ENCODE measurements at places on chromosomes 12 and 14. TPM values are rescaled to one million over a fixed set of nuclear protein-coding genes. Genes with fewer than 3 reads are reported as not detected.

- no peak for DNase-seq
Observed at GRCh38 chr12:72089678-72090077, 151.0 kb downstream of the TPH2 start.

- DNase-seq: peak; percentile 30
Observed at GRCh38 chr12:116708826-116709756, 28.8 kb downstream of the SPRING1 start.

- DNase-seq: no peak
Observed at GRCh38 chr12:67006610-67007009, 262.5 kb upstream of the CAND1 start.

- DNase-seq: no peak
Observed at GRCh38 chr12:103848917-103849491, 8.0 kb upstream of the NT5DC3 start.

GRCh38 chr12:93912086-93912733, 235.0 kb downstream of the CRADD start:
- no peak for DNase-seq

GRCh38 chr14:42642787-42643186, 1036.1 kb downstream of the LRFN5 start:
- DNase-seq: no peak

- no peak for DNase-seq
Observed at GRCh38 chr12:59119676-59120075, 199.4 kb upstream of the LRIG3 start.

GRCh38 chr14:98908050-98908449, 363.9 kb downstream of the BCL11B start:
- DNase-seq: no peak

- no peak for DNase-seq
Observed at GRCh38 chr14:67442139-67442906, 30.4 kb upstream of the PLEK2 start.

DNA sequence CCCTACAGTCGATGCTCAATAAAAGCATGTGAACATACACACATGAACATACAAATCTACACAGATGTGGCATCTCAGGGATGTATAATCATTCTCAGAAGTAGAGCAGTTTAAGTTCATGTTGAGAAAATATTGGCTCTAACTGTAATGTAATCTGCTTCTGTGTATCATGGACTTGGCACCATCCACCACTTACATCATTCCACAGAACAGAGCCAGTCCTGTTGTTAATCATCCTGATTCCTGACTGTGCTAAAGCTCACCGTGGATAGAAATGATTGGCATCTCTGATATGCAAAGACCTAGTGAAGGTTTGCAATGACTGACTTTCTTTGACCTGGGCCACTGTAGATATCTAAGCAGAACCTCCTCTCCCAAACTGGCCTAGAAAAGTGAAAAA, 1141.3 kb downstream of the BCL11B start:
- no peak for DNase-seq

- no peak for DNase-seq
Observed at GRCh38 chr14:72887514-72887913, 6.4 kb downstream of the DPF3 start.

DNA sequence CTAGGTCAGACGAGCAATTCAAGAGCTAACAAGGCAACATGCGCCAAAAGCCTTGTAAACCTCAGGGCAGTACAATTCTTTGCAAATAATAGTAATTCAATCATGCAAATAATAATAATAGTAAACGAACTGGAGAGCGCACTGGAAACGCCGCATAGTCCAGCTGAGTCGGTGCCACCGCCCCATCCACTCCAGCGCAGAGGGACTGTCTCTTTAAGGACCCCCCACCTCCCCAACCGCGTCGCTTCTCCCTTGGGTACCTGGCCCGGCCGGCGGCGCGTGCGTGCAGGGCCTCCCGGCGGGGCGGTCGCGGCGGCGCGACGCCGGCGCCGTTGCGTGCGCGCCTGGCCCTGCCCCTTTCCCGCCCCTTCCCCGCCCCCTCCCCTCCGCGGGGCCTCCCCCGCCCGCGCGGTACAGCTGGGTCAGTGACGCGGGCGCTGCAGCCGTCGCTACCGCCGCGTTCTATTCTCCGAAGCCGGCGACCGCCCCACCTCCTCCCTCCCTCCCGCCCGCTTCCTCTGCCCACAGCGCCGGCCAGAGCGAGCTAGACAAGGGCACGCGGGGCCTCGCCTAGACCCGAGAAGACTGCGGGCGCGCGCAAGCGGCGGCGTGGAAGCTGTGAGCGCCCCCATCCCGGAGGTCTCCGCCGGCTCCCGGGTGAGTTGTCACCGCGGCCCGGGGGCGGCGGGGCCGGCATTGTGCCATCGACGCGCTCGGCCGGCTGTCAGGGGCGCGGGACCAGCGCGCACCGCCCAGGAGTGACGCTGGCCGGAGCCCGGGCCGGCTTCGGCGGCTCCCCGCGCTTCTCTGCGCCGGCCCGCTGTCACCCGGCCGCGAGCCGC, at the start of gene SUSD6:
Gene SUSD6, plus strand, starts transcription at position 425 of the 842 bp plus-strand sequence. CDS start 46,997 bp downstream, outside the sequence.
- DNase-seq: peak; percentile 87

GRCh38 chr14:85239791-85240190, 290.2 kb upstream of the FLRT2 start:
- DNase-seq: no peak

DNA sequence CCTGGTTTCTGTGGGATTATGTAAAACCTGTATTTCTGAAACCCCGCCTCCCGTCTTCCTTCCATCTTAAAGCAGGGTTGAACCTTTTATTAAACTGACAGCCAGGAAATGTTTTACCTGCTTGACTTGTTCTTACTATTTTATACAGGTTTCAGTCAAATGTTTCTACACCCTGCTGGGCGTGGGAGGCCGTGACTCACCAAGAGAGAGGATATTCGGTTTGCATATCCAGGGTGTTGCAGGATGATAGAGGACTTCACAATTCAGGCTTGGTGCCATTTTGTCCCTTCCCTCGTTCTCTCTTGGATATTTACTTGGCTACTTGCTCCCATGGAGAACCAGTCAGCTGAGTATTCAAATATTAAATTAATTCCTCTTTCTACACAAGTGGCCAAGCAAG, 69.7 kb downstream of the ARF6 start:
- no peak for DNase-seq

- no peak for DNase-seq
Observed at GRCh38 chr12:52335598-52336262, 14.5 kb upstream of the KRT83 start.

GRCh38 chr14:76929927-76930326, 98.6 kb downstream of the IRF2BPL start:
- peak; percentile 49 for DNase-seq

DNA sequence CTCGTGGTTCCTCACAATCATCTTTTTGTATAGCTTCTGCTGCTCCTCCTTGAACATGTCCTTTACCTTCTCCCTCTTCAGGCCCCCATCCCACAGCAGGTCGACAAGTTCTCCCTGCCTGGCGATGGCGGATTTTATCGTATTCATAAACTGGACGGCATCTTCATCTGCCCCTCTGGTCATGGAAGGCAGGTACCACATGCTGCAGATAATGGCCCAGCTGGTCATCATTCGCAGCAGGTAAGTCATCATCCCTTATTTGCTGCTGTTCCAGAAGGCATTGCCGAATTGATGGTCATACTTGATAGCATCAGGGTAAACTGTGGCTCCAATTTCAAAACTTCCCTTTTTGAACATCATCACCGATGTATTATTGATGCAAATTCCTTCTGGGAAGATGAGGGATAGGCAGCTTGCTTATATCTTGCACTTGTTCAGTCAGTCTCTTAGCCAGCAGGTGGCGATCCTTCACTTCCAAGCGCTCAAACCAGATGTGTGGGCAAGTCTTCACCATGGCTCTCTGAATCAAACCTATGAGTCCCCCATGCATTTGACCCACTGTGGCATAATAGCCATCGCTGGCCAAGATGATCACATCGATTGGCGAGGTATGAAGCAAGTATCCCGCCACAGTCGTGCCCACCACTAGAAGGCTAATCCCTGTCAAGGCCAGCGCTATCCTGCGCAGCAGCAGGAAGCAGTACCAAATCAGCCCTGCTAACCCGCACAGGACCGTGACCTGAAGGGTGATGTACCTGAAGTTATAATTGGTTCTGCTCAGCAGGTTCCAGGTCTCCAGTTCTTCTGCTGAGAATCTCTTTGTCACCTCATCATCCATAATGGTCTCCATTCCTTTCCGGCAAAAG, 381.5 kb upstream of the STXBP6 start:
- no peak for DNase-seq

- no peak for DNase-seq
Observed at GRCh38 chr12:116675339-116676107, 62.3 kb downstream of the SPRING1 start.

DNA sequence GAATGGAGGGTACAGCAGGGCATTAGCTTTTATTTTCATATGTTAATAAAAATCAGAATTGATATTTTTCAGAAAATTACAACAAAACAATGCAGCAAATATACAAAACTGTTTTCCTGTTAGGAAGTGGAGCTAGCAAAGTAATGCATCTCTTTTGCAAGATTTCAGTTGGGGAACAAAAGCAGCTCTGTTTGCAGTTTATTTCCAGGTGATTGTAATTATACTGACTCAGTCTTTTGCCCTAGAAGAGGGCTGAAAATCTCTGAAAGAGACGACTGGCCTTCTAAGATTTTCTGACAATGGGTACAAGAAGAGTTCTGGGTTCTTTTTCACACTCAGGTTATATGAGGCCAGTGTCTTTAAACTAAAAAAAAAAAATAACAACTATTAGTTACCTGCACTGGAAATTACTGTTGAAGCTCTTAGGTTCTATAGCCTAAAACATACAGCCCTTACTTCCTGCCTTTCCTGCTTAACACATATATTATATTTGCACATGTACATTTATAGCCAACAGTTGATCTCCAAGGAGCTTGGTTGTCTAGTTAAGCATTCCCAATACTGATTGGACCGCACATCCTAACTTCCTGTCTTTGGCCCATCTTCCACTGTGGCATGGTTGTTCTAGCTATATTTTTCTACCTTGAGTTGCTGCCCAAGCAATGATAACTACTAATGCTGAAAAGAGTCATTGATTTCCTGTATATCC, 199.1 kb upstream of the KRR1 start:
- DNase-seq: no peak

DNA sequence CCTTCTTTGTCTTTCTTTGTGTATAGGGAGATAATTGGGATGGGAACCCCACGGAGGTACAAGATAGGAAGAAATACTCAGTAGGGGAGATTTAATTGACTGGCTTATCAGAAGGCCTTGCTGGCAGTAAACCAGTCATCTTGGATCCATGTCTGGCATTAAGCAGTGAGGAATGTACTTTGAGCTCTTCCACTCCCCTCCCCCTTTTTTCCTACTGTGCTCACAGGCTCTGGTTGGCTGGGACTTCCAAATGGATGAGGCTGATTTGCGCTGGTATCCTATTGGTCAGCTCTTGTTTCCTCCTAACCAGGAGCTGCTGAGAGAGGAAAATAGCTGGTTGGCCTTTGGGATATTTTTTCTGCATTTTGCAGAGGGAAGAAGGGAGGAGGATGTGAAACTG, 24.7 kb downstream of the NGDN start:
- DNase-seq: no peak

GRCh38 chr12:106331599-106331998, 25.9 kb upstream of the POLR3B start:
- DNase-seq: no peak

- no peak for DNase-seq
Observed at GRCh38 chr14:46381674-46382073, 269.9 kb downstream of the RPL10L start.

- no peak for DNase-seq
Observed at GRCh38 chr12:6104027-6104426, 20.4 kb downstream of the VWF start.

- no peak for DNase-seq
Observed at GRCh38 chr12:106598003-106598402, 15.2 kb downstream of the RFX4 start.

DNA sequence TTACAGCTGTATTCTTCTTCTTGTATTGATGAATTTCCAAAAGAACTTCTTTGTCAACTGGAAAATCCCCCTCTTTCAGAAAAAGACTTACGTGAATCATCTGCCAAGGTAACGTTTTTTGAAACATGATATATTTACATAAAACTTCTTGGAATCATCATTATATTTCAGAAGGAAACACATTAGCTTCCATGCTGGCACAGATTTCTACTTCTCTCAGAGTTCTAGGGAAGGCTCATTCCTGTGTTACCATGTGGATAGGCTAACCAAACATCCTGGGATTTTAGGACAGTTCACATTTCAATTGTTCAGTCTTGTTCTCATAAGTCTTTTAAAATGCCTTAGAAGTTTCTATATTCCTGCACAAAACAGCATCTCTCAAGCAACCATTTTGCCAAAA, 120.3 kb upstream of the NEDD1 start:
- DNase-seq: no peak

GRCh38 chr12:41940571-41940970, 204.1 kb downstream of the GXYLT1 start:
- no peak for DNase-seq

DNA sequence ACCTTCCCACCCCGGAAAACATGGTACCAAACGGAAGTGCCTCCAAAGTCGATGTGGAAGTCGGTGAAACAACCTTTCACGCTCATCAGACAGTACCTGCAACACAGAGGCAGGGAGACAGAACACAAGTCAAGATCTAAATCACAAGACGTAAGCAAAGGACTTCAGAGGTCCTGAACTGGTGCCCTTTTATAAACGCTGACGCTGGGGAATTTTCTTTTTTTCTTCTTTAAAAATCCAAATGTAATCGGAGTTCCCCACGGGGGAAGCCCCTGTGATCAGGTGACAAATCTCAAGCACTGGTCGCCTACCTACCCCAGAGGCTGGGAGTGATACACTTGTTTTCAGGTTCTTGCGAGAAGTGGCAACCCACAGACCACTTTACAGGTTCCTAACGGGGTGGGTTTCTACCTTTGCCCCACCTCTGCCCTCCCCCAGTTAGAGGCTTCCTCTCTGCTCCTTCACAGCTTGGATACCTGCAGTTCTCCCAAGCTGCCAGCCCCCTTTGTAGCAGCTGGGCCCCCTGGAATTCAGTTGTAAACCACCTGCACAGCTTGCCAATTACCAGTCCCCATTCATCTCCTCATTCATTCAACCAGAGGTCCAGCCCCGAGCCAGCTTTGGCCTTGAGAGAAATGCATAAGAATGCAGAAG, 46.2 kb downstream of the KDM2B start:
- DNase-seq: no peak

DNA sequence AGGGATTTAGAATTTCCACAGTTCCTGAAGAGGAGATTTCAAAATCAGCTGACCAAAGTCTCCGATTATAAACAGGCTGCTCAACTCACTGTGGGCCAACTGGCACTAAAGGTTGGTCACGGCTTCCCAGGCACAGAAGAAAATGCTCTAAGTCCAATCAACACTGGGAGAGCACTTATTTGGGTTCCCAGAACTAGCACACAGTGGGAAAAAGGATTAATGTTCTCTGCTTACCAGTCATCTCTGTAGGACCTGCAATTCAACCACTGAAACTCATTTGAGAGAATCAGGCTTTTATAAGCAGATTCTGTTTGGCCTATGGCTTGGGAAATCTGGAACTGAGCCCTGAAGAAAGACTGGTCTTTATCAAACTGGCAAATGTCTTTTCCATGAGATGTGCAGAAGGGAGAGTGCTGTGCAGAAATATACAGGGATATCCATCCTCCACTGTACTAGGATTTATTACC, 49.4 kb downstream of the ABCC9 start:
- DNase-seq: no peak

GRCh38 chr12:229441-230191, 15.7 kb upstream of the SLC6A12 start:
- DNase-seq: no peak

Gene FSCB
- not detected for polyA plus RNA-seq

Gene TEX22
- polyA plus RNA-seq: 1.5 TPM

Gene RERG
- polyA plus RNA-seq: not detected

Gene SLC25A21
- not detected for polyA plus RNA-seq

Gene RHEBL1
- 0.66 TPM for polyA plus RNA-seq

Gene FRMD6
- 0.12 TPM for polyA plus RNA-seq

Gene KIF5A
- polyA plus RNA-seq: 0.01 TPM

Gene GSC
- polyA plus RNA-seq: not detected

Gene STAT2
- polyA plus RNA-seq: 109 TPM

Gene RD3L
- polyA plus RNA-seq: not detected

Gene CLEC1B
- polyA plus RNA-seq: 3.5 TPM

Gene PRR4
- not detected for polyA plus RNA-seq

All from CD14-positive monocyte (primary cell).